ENCODE measurements at places on chromosomes 3 and 15.

DNA sequence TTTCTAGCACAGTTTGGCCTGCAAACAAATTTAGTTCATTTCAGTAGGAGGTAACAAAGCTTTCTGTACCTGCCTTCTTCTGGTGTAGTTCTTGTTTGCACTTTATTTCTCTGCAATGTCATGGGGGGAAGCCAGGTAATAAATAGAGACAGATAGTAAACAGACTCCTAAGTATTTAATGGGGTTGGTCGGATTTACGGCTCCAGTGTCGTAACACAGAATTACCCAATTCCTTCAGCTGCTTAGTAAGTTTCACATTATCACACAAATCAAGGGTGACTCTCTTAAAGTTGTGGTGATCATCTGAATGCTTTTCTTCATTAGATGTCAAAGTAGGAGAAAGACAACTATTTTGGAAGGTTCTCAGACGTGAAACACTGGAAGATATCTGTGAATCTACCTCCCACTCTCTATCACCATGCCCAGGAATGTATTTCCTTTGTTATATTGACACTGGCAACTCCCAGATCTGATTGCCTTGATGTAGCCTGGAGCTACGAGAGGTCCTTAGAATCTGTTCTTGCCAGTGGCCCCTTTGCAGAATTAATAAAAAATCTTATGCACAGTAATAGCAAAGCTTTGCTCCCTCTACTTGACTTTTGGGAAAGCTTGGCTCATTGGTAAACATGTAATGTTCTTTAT is 25.0 kb upstream of the TMC3 start:
- DNase-seq: no peak

DNA sequence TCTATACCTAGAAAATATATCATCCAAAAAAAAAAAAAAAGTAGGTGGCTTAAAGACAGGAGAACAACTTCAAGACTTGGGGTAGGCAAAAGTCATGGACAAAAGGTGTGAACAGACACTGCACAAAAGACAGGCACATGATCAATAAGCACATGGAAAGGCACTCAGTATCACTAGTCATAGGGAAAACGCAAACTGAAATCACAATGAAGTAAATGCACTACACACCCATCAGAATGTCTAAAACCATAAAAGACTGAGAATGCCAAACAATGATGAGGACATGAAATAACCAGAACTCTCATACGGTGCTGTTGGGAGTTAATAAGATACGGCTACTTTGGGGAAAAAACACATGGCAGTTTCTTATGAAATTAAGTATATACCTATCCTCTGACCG is 40.0 kb downstream of the CHSY1 start:
- no peak for DNase-seq

DNA sequence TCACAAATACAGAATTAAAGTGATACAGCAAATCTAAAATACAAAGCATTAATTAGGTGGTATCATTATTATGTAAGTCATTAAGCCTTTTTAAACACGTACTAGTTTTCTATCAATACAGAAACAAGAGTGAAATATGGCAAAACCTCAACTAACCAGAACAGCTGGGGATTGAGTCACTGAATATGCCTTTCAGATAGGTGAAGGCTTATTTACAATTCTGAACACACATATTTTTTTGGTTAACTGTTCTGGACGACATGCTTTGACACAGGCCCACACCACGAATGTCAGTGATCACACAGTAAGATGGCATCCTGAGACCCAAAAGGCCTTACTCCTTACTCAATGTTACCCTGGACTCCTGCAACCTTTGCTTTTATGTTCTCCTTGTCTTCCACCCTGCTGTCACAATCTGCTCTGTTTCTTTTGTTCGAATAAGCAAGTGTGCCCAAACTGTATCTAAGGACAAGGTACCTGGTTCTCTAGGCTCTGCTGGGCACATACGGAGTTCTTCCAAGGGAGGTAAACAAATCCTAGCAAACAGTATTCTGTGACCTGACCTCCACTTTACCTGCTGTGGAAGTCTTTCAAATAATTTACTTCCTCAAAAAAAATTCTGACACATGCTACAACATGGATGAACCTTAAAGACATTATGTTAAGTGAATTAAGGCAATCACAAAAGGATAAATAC is 7.0 kb downstream of the SFMBT1 start:
- DNase-seq: no peak

DNA sequence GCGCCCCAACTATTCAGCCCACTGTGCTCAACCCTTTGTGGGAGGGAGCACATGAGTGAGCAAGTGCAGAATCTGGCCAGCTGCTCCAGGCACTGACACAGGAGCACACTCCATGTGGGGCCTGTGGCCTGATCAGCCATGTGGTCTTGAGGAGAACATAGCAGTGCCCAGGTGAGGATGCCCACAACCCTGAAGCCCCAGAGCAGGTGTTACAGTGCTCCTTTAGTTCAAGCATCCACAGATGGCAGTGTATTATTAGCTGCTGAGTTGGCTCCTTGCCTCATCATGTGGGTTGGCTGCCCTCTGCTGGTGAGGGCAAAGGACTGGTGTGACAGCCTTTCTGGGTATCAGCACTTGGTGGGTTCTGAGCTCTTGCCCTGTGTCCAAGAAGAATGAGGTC is 1588.2 kb downstream of the SI start:
- no peak for DNase-seq

- no peak for DNase-seq
These were observed 7.1 kb downstream of the SEMA3F start for GRCh38 chr3:50162034-50162883.

- DNase-seq: no peak
These were observed 4.2 kb upstream of the LRIG1 start for GRCh38 chr3:66504850-66505641.

GRCh38 chr3:138367911-138368310 is 19.5 kb downstream of the MRAS start:
- DNase-seq: no peak

GRCh38 chr3:32959371-32959770 is 7.9 kb downstream of the CCR4 start:
- no peak for DNase-seq

DNA sequence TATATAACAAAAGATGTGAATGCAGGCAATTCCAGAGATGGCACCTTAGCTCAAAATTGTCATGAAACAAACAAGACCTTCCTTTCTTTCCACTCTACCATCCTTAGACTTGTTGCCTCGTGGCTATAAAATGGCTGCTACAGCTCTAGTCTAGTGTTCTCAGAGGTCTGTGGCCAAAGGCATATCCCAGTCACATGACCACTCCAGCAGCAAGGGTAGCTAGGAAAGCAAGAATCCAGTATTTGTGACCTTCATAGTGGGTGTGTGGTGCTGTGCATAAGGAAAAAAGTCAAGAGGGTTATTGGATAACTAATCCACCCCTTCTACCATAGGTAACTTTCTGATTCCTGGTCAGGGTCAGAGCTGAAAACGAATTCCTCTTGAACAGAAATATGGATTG is 27.1 kb upstream of the LIPC start:
- DNase-seq: no peak

GRCh38 chr15:101051291-101052030 is 132.3 kb downstream of the LRRK1 start:
- DNase-seq: no peak

DNA sequence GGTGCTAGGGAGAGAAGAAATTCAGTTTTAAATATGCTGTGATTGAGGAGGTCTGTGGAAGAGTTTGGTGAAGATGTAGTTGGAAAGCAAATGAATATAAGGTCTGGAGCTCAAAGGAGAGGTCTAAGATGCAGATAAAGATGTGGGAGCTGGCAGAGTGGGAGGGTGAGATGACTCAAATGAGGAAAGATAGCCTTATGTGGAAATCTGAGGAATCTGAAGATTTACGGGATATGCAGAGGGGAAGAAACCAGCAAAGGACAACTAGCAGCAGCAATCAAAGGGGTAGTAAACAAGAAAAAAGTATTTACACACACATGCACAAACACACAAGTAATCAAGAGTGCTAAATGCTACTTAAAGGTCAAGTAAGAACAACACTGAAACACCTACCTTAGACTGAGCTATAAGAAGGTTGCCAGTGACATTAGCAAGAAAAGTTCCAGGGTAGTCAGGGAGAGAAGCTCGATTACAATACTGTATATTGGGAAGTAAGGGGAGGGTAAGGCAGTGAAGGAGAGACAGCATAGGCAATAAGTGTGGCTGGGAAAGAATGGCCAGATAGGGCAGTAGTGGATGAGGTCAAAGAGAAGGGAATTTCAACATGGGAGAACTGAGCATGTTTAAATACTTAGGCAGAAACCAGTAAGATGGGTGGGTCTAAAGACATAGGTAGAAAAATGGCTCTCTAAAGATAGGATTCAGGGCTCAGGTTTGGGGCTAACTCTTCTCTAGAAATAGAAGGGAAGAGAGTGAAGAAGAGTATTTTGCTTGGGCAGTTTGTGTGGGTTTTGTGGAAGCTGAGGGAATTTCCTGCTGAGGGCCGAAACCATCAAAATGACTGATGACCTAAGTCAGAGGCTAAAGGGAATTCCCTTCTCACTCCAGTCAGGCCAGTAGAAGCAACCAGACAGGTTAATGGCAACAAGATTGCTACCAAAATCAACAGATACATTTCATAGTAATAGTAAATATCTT is 8.9 kb downstream of the CMTM6 start:
- DNase-seq: no peak

GRCh38 chr3:73299184-73299691 is 237.8 kb downstream of the EBLN2 start:
- DNase-seq: no peak

GRCh38 chr3:127728417-127729015 is 55.8 kb downstream of the ABTB1 start:
- no peak for DNase-seq

DNA sequence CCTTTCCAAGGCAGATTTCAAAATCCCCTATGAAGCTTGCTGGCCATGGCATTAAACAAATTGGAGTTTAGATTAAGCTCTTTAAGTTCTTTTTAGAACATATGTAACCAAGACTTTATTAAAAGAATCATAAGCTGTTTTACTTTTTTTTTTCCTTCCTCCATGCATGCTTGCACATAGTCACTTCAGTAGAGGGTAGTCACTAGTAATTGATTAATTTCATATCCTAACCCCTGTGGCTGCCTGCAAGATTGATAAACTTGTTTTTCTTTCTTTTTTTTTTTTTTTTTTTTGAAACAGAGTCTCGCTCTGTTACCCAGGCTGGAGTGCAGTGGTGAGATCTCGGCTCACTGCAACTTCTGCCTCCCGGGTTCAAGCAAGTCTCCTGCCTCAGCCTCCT is 33.3 kb upstream of the ZKSCAN7 start:
- DNase-seq: no peak

GRCh38 chr3:50192124-50192523 is 714 bp downstream of the GNAT1 start:
- no peak for DNase-seq

DNA sequence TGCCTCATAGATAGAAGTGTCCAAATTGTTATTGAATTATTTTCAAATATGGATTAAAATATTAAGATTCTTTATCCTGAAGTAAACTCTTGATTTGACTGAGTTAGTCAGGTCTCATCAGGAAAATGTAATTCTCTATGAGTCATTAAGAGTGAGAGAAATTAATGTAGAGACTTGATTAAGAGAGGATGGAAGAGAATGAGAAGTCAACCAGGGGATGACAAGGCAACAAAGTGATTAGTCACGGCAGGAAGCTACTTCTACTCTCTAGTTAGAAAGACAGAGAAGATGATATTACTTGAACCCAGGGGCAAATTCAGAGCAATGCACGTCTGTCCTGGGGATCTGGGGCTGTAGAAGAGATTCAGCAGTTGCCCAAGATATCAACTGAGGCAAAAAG is 202.5 kb downstream of the LSAMP start:
- no peak for DNase-seq

DNA sequence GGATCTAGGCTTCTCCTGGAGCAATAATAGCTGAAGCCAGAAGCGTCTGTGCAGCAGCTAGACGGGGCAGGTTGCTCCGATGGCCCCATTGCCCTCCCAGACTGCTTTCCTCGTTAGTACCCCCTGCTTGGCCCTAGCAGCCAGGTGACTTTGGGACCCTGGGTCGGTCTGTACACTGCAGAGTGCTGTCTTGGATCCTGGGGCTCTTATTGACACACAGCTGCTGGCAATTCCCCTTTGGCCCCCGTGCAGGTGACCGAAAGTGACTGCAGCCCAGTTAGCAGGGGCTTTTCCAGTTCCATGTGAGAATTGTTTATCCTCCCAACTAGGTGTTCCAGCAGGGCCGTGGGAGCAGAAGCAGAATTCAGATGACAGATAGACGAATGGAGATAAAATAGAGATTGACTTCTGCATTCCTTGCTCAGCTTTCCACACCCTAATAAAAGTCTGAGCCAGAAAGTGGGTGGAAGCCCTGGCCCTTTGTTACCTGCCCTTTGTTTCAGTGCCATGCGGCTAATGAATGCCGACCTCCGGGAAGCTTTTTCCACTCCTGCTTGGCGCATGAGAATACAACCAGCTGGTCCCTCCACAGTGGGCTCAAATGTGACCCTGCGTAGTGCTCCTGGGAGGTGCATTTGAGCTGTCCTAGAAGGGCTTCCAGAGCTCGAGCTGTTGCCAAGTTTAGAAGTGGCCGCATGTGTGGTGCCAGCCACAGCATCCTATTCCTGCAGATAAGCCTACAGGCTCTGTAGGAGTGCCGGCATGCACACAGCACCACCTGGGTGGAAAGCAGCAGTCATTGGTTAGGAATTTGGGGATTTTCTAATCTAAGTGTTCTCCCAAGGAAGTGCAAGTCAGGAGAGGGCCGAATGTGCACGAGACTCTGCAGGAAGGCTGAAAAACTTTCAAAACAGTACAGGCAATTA is 94.4 kb downstream of the SLCO3A1 start:
- no peak for DNase-seq

DNA sequence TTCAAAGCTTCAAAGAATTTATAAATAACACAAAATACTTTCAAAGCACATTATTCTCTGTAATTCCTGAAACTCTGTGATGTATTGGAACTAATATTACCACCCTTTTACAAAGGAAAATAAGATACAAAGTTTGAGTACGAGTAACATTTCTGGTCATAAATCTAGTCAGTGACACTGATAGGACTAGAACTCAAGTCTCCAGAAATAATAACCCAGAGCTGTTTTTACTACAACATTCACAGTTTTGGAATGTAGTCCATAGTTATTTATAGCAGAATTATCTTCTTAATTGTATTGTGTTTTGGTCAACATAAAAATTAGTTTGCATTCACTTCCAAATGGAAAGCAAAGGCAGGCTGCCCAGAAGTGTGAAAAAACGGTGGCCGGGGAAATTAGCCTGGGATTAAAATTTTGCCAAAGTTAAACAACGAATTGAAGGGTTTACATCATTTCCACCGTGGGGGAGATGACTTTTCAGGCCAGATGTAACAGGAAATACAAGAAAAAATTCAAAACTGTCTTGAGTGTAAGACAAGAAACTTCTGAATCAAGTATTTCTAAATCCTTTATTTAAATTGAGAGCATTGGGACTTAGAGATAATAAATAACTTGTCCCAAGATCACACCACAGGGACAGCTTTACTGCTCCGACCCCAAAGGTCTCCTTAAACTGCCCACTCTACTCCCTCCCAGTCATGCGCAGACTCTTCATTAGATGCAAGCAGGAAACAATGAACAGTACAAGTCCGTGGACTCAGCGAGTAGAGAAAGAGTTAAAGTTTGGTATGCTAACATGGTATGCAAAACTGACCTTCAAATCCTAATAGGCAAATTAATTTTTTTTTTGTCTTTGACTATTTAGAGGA is 74.3 kb upstream of the VGLL4 start:
- DNase-seq: no peak
